H1 (cell line): ENCODE measurements at places on chromosomes 2 and 18. TPM values are rescaled to one million over a fixed set of nuclear protein-coding genes. Genes with fewer than 3 reads are reported as not detected.

LYG2 gene
- not detected in 2 replicates for total RNA-seq

DNA sequence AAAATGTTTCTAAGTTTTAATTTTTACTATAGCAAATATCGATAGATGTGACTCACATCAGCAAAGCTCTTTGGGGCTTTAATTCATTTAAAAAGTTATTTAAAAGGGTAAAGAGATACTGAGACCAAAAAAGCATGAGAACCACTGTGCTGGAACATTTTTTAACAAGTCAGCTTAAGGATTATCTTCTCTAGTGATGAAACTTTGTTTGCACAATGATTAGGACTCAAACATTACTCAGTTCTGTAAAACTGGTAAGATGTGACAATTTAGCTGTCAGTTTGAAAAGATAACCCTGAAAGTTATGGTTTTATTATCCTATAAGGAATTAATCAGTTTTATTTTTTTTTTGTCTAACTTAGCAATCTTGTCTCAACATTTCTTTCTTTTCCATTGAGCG lies 301.4 kb downstream of the TSN start:
- peaks cover 2% of the 10 kb centered on the region for H3K4me1 ChIP-seq
- no peak overlapping the region for H3K27ac ChIP-seq
- no peaks in the 10 kb centered on the region for H3K36me3 ChIP-seq
- no peak for DNase-seq
- H3K27me3 ChIP-seq: no peaks in the 10 kb centered on the region
- no peak overlapping the region for H3K4me3 ChIP-seq

SLC38A11 gene
- not detected in 2 replicates for total RNA-seq

DNA sequence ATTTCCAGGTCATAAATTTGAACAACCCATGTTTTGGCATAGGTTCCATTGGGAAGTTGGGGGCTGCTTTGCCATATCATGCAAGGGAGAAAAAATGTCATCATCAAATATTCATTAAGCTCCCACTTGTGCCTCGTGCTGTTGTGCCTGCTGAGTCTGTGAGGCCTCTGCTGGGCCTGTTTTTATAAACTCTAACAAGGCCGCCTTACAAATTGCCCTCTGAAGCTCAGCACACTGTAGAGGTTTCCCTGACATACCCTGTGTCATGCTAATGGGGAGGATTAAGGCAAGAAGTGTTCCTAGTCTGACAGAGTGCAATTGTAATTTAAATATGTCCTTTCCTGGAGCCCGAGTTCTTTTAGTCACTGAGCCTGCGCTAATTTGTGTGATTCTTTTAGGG lies 17.6 kb downstream of the OSBPL6 start:
- no peak overlapping the region for H3K27ac ChIP-seq
- no peaks in the 10 kb centered on the region; the same call in none of the 2 replicates for H3K4me1 ChIP-seq
- no peaks in the 10 kb centered on the region; the same call in 1 of the 2 replicates for H3K36me3 ChIP-seq
- no peak overlapping the region for H3K4me3 ChIP-seq
- peaks cover 57% of the 10 kb centered on the region for H3K27me3 ChIP-seq

CPO gene
- 1.3 and 1.9 TPM in 2 replicates for total RNA-seq

GPR55 gene
- total RNA-seq: not detected in 2 replicates

DNA sequence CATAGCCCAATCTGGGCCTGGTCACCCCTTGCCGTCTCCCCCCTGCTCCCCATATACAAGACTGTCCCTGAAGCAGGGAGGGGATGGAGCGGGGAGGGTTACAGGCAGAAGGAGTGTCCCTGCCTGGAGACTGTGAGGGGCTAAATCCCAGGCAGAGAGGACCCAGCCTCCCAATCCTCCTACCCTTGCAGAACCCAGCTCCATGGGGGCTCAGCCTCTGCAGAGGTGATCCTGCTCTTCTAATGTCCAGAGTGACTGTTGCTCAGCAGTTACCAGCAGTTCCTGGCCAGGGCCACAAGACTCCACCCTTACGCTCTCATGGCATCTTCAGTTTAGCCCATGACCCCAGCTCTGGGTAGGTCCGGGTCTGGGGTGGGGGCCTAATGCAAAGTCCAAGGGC lies 58.1 kb downstream of the COA5 start:
- no peaks in the 10 kb centered on the region for H3K27me3 ChIP-seq
- no peaks in the 10 kb centered on the region for H3K4me1 ChIP-seq
- H3K4me3 ChIP-seq: no peak overlapping the region
- H3K36me3 ChIP-seq: peaks cover 38% of the 10 kb centered on the region

- H3K27ac ChIP-seq: no peak overlapping the region
- no peaks in the 10 kb centered on the region for H3K36me3 ChIP-seq
- H3K4me1 ChIP-seq: no peaks in the 10 kb centered on the region
- H3K4me3 ChIP-seq: no peak overlapping the region
- no peak for DNase-seq
These were observed 25.6 kb downstream of the MAP3K19 start for GRCh38 chr2:135021618-135022017.

- no peaks in the 10 kb centered on the region for H3K36me3 ChIP-seq
- no peak overlapping the region for H3K4me3 ChIP-seq
- H3K27me3 ChIP-seq: no peaks in the 10 kb centered on the region
- H3K4me1 ChIP-seq: no peaks in the 10 kb centered on the region
These were observed 189.3 kb downstream of the SH3RF3 start for GRCh38 chr2:109318150-109318948.

DNA sequence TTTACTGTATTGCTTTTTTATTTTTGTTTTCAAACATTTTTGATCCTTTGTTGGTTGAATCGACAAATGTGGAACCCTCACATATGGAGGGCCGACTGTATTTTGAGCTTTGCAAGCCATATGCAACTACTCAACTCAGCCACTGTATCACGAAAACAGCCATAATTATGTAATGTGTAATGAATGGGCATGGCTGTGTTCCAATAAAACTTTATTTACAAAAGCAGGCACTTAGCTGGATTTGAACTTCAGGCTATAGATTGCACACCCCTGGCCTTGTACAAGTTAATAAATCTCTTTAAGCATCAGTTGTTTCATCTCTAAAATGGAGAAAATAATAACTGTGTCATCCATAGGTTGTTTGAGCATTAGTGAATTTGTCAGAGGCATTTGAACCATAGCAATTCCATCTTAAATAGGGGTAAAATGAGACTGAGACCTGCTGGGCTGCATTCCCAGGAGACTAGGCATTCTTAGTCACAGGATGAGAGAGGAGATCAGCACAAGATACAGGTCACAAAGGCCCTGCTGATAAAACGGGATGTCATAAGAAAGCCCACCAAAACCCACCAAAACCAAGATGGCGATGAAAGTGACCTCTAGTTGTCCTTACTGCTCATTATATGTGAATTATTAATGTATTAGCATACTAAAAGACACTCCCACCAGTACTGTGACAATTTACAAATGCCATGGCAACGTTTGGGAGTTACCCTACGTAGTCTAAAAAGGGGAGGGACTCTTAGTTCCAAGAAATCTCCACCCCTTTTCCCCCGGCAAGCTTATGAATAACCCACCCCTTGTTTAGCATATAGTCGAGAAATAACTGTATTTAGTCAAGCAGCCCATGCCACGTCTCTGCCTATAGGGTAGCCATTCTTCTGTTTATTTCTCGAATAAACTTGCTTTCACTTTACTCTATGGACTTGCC lies 13.7 kb upstream of the LTBP1 start:
- no peaks in the 10 kb centered on the region for H3K36me3 ChIP-seq
- H3K27ac ChIP-seq: no peak overlapping the region
- H3K4me3 ChIP-seq: no peak overlapping the region
- H3K27me3 ChIP-seq: no peaks in the 10 kb centered on the region
- peaks cover 15% of the 10 kb centered on the region for H3K4me1 ChIP-seq
- no peak for DNase-seq

DNA sequence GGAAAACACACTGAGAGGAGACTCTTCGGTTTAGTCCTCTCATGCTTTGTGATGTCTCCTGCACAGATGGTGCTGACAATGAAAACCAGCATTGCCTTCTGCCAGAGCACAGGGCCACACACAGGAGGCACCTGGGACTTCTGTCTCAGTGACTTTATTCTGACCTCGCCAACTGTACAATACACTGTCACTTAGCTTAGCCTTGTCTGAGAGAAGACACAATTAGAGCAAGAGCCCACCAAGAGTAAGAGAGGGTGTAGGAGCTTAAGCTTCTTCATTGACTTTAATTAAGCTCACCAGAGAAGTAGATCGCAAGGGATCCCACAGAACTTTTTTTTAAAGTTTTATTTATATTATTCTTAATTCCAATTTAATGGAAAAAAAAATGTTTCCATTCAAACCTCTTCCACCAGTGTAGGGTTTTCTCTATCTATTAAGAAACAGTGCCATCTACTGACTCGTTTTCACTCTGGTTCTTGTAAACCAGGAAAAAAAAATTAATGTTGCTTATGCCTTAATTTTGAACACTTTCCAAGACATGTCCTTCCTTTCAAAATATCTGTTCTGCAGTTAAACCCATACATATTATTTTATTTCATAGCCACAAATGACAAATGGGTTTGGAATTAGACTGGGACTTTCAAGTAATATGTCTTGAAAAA lies 42.4 kb upstream of the DDX18 start:
- H3K4me3 ChIP-seq: no peak overlapping the region
- no peaks in the 10 kb centered on the region for H3K36me3 ChIP-seq
- no peaks in the 10 kb centered on the region for H3K4me1 ChIP-seq
- no peak overlapping the region for H3K27ac ChIP-seq

DNA sequence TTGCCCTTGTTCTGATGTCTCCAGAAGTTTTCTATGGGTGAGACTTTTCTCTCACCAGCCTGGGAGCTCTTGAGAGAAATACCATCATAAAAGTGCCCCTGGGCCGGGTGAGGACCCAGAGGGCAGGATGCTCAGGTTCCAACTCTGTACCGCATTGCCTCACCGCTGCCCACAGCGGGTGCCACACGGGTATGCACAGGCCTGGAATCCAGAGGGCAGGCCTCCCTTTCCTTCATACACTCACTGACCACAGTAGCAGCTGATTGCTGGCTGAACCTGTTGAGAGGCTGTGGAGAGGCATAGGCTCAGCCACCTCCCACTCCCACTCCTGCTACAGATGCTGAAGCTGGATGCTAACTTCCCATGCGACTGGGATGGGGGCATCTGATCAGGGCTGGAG lies 293.8 kb downstream of the CYP26B1 start:
- H3K27ac ChIP-seq: no peak overlapping the region
- H3K4me3 ChIP-seq: no peak overlapping the region
- H3K27me3 ChIP-seq: no peaks in the 10 kb centered on the region
- H3K4me1 ChIP-seq: no peaks in the 10 kb centered on the region
